Mammary epithelial cell (primary cell): ENCODE measurements at places on chromosomes 16 and 17. TPM values are rescaled to one million over a fixed set of nuclear protein-coding genes. Genes with fewer than 3 reads are reported as not detected.

ZDHHC1 gene
- 2.4 TPM for polyA plus RNA-seq

C1QTNF1 gene
- 10.4 TPM for polyA plus RNA-seq

KRT31 gene
- not detected for polyA plus RNA-seq

CFAP119 gene
- 7.6 TPM for polyA plus RNA-seq

GRCh38 chr17:50172130-50172529 lies 6.3 kb downstream of the SGCA start:
- DNase-seq, result no peak

DNA sequence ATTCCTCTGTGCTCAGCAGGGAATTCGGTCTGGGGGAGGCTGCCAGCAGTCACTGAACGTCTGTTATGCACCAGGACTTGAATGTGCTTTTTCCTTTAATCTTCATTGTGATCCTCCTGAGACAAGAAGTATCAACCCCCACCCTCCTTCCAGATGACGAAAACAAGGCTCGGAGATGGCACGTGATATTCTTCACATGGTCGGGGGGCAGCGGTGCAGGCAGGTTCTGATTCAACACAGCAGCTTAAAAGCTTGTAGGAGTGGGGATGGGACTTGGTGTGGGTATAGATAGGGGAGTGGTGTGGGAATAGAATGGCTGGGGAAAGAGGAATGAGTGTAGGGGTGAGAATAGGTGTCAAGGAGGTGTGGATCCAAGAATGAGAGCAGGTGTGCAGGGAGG lies 6.4 kb downstream of the NECAB2 start:
- no peak for DNase-seq

GRCh38 chr17:57544401-57544800 lies 200.7 kb downstream of the CCDC182 start:
- no peak for DNase-seq

- DNase-seq, result peak; percentile 19
These were observed 35.7 kb downstream of the CACNA1H start for GRCh38 chr16:1188432-1189189.

DNA sequence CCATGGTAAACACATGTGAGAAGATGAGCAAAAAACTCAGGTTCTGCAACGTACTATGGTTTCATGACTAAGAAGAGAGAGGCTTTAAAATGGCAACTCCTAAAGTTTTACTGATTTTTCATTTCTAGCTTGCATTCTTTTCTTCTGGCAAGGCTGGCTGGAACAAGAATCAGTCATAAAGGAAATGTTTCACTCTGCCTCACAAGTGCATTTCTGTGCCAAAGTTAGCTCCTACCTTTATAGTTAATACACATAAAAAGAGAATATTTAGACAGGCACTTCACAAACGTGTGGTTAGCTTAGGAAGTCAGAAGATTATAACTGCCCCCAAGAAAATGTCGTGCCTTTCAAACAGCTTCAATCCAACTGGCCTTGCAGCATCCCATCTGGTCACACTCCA lies 417.1 kb upstream of the CDH11 start:
- DNase-seq, result no peak

GRCh38 chr17:72119873-72120641 lies 763 bp upstream of the SOX9 start:
- peak; percentile 77 for DNase-seq

DNA sequence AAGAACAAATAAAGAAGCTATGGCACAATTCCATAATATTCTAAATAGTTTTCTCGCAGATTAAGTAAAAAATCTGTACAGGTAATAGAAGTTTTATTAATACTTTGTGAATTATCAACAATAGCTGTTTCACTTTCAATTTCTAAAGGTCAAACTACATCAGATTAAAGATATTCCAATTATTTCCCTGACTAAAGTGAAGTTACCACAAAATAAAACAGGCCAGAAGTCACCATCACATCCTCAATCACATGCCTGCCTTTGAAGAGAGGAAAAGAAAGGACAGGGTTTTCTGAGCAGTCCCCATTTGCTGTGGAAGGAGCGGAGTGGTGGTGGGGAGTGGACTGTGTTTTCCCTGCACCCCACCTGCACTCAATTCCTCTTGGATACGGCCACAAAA lies 11.1 kb downstream of the ITFG1 start:
- DNase-seq, result no peak

GRCh38 chr17:62782730-62783270 lies 25.3 kb downstream of the MARCHF10 start:
- no peak for DNase-seq

DNA sequence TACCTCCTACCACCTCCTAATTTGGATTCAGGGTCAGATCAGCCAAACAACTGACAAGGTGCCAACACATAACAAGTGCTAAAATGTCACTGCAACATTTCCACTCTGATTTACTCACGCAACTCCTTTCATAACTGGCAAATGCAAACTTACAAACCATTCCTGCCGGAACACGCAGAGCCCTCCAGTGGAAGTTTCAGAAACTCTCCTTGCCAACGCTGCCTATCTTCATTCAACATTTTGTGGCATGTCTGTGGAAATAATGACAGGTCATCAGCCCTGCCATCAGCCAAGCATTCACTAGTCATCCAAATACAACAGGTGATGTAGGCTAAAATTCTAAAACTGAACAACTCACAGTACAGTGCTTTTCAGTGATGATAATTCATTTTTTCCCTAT lies 37.7 kb upstream of the OR3A1 start:
- DNase-seq, result peak; percentile 14

DNA sequence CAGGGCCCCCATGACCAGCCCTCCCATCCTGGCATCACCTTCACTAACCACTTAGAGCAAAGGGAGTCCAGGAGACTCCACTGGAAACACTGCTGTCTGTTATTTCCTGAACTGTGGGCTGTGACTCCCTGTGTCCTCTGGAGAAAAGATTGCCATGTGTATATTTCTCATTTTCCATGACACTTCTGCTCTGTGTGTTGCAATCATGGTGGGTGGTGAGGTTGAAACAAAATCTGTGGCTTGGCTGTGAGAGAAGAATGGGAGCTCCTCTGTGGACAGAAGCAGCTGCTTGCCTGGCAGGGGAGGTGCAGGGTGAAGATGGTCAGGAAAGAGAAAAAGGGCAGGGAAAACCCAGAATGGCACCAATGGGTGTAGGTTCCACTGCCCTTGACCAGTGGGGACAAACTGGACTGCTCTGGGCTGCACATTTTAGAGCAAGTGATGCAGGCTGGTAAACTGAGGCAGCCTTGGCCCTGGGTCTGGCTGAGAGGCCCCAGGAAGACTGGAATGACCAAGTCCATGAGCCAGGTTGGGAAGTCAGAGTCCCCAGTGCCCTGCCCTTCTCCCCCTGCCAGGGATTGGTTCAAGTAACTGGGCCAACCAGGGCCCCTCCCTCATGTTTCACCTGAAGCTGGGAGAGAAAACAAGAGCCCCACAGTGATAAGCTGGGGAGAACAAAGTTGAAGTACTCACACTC lies 314.3 kb downstream of the C16orf95 start:
- no peak for DNase-seq

DNA sequence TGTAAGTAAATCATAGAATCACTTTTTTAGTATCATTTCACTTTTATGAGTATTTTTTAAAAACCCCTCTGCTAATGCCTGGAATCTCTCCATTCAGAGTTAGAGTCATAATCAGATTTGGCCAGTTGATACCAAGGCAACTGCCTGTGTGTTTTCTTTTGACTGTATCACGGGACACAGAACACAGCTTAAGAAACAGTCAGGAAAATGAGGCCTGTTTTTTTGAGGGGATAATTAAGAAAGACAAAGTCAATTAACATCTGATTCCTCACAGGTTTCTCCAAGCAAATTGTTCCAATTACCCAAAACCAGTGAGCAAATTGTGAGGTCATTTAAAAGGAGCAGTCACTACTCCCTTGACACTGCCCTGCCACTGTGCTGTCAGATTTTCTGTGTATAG lies 944.5 kb upstream of the SOX9 start:
- DNase-seq, result no peak

GRCh38 chr16:6771956-6772355 lies 560.7 kb upstream of the RBFOX1 start:
- no peak for DNase-seq

GRCh38 chr16:76207270-76207669 lies 69.9 kb upstream of the CNTNAP4 start:
- peak; percentile 17 for DNase-seq

- no peak for DNase-seq
These were observed 13.7 kb downstream of the ZNRF1 start for GRCh38 chr16:75012380-75013081.

- DNase-seq, result no peak
These were observed 12.5 kb upstream of the SREBF1 start for GRCh38 chr17:17849147-17849820.

DNA sequence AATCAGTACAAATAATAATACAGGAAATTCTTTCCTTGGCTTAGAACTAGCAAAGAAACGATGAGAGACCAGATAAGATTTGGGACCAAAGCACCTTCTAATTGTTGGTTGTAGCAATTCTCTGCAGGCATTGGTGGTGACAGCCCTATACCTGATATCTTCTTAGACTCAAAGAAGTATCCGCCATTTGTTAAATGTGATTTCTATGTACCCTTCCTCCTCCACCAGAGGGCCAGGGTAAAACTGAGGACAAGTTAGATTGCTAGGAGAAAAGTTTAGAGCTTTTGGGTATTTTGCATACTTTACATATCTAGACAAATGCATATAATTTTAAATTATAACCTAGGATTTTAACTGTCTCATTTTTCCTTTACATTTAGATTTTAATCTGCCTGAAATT lies 304.3 kb downstream of the HS3ST4 start:
- DNase-seq, result no peak

- no peak for DNase-seq
These were observed 13.5 kb downstream of the NME3 start for GRCh38 chr16:1757714-1758461.

DNA sequence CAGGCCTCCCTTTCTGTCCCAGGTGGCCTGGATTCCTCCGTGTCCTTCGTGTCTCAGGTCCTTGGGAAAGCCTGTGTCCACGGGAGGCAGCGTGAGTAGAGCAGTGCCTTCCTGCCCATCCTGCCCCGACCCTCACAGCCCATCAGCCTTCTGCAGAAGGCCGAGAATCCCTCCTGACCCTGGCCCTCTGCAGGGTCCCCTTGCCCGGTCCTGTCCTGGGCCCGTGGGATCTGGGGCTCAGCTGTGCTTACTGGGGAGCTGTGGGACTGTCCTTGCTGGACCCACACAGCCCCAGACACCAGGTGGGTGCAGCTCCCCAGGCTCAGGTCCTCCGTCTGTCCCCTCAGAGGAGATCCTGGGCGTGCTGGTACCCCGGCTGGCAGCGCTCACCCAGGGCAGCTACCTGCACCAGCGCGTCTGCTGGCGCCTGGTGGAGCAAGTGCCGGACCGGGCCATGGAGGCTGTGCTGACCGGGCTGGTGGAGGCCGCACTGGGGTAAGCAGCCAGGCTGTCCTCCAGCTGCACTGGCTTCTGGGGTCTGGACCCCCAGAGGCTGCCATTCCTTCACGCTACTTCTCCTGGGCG lies 3.9 kb downstream of the TELO2 start:
- DNase-seq, result no peak

GRCh38 chr17:40283662-40284061 lies 4.0 kb upstream of the CDC6 start:
- DNase-seq, result peak; percentile 97

GRCh38 chr16:68469796-68470460 lies 21.6 kb upstream of the SMPD3 start:
- DNase-seq, result no peak

GRCh38 chr17:59669411-59669810 lies 37.8 kb downstream of the PTRH2 start:
- no peak for DNase-seq

DNA sequence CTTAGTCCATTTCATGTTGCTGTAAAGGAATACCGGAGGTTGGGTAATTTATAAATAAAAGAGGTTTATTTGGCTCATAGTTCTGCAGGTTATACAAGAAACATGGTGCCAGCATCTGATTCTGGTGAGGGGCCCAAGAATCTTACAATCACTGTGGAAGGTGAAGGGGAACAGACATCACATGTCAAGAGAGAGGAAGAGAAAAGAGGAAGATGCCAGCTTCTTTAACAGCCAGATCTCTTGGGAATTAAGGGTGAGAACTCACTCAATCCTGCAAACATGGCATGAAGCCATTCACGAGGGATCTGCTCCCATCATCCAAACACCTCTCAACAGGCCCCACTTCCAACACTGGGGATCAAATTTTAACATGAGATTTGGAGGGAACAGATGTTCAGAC lies 49.5 kb downstream of the BMERB1 start:
- DNase-seq, result no peak

DNA sequence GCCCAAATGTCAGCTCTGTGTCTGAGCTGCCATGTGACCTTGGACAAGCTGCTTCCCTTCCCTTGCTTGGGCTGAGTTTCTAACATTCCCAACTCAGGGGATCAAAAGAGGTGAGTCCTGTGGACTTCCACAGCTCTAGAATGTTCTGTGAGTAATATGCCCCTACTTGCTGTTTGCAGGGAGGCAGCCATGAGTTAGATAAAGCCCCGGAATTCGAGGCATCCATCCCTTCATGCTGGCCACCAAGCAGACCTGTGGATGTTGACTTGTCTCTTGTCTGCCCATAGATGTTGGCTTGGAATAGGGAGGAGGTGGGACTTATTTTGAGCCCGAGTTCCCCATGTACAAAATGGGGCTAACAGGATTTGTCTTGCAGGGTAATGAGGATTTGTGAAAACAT lies 36.2 kb downstream of the KSR1 start:
- DNase-seq, result no peak

DNA sequence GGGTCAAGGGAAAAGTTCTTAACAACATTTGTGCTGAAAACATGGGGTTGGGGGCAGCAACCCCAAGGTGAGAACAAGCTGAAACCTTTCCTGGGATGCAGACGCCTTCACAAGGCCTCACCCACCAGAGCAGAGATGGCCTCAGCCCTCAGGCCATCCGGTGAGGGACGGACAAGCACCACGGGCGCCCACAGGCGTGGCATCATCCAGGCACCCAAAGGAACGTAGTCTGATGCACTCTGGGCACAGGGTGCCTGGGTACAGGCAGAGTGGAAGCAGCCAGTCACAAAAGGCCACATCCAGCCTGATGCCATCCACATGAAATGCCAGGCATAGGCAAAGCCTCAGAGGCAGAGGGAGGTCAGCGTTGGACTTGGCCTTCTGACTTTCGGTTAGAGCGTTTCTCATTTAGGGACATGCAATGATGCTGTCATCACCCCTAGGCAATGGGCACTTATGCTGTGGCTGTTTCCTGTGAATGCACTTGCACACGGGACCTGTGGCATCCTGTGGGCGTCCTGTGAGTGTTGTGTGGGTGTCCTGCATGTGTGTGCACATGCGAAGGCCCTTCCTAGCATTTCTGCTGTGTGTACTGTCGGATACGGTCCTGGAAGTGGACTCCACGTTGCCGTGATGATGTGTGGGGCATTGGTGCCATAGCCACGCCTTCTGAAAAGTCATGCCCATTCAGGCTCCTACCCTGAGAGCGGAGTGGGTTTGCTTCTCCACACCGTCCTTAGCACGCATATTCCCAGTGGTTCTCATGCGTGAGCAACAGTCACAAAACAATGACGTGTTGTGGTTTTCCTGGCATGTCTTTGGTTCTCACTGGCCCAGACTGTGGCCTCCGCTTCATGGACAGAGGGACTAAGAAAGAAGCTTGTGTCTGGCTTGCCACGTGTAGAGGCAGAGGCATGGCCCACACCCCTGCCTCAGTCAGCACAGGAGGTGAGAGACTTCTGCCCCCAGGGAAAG lies 52.7 kb upstream of the ZNF469 start:
- DNase-seq, result peak; percentile 70

GRCh38 chr17:40374821-40375498 lies 10.4 kb upstream of the GJD3 start:
- DNase-seq, result no peak
